RPMI7951 (cell line): ENCODE measurements at places on chromosomes 1 and 21. TPM values are rescaled to one million over a fixed set of nuclear protein-coding genes. Genes with fewer than 3 reads are reported as not detected.

DNA sequence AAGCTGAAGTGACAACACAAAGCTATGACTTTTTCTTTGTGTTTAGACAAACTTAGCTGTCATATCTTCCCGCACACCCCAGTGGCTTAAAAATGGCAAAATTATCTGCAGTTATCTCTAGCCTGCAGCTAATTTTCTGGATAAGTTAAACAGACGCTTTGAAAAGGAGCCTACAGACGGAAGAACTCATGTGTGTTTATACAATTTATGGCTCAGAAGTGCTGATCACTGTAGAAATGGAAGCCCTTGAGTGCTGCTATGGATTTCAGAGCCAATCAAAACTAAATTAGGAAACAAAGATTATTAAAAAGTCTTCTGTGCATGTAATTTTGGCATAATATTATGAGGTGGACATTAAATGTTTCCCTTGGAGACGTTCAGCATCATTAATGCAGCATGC lies 11.6 kb downstream of the NTNG1 start:
- no peak for DNase-seq

Gene MECR
- total RNA-seq, result 32.7 and 34.0 TPM in 2 replicates

Gene RNF19B
- 9.8 and 10.3 TPM in 2 replicates for total RNA-seq

Gene HPCAL4
- total RNA-seq, result 0.10 and 0.12 TPM in 2 replicates

DNA sequence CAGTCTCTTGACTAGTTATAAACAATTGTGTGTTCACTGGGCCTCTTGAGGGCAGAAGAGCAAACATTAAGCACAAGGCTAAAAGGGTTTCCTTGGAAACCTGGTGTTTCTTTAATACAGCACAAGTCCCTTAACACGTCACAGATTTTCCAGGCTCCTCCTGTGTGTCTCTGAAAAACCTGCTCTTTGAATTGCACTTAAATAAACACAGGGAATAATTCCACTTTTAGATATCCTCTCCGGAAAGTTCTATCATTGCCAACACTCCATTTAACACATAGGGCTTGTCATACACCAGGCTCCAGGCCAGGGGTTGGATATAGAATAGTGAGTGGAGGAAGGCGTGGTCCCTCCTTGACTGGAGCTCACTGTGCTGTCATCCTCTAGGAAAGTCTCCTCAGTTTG lies 442.6 kb downstream of the DSCAM start:
- DNase-seq, result no peak

GRCh38 chr1:31214316-31215064 lies 25.2 kb downstream of the NKAIN1 start:
- DNase-seq, result no peak

DNA sequence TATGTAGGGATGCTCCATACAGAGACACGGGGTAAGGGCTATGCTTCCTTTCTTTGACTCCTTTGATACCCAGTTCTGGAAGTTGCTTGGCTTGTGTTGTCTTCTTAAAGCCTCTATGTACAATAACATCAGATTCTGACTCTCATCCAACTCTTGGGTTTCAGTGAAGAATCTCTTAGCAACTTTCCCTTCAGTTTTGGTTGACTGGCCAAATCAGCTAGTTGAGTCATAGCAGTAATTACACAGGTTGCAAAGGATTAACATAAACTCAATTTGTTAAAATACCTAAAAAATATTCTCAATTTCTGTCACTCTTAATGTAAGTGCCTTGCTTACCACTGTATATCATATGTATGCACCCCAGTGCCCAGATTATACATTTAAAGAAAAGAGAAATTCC lies 9.2 kb downstream of the CD1E start:
- no peak for DNase-seq

Gene SLC45A1
- 0.20 and 0.84 TPM in 2 replicates for total RNA-seq

DNA sequence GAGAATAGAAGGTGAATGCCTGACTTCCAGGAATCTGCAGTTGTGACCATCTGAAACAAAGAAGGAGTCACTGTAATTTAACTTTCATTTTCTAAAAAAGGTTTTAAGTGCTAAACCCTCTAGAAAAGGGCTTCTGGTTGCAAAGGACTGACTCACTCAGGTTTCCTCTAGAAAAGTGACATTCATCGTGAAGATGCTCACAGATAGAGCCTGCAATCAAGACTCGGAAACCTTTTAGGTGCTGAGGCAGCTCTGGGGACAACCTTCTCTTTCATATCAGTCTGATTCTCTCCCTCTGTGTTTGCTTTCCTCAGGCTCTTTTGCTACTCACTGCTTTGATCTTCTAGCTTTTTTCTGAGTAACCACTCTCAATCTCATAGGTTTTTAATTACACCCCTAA lies 8.2 kb downstream of the BCL9 start:
- DNase-seq, result no peak

GRCh38 chr1:212228591-212229119 lies 56.6 kb upstream of the PPP2R5A start:
- no peak for DNase-seq

DNA sequence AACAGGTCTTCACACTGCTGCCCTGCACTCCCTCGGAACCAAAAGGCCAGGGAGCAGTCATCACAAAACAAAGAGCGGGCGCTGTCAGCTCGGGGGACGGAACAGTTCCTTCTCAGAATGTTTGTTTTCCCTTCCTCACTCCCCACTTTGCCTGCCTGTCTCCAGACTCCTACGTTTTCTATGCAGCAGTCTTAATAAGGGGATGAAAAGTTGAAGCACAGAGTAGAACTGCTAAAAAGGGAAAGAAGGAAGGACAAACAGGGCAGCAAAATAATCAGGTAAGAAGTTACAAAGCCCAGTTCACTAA lies 738 bp upstream of the GPR161 start:
- no peak for DNase-seq

Gene WNT3A
- not detected in 2 replicates for total RNA-seq

Gene PSMD4
- 186 and 201 TPM in 2 replicates for total RNA-seq

Gene MAP3K21
- total RNA-seq, result under 0.01 TPM in 1 of 2 replicates, not detected in the other

- DNase-seq, result no peak
Measured at GRCh38 chr1:219563568-219563967, 49.3 kb downstream of the ZC3H11B start.

DNA sequence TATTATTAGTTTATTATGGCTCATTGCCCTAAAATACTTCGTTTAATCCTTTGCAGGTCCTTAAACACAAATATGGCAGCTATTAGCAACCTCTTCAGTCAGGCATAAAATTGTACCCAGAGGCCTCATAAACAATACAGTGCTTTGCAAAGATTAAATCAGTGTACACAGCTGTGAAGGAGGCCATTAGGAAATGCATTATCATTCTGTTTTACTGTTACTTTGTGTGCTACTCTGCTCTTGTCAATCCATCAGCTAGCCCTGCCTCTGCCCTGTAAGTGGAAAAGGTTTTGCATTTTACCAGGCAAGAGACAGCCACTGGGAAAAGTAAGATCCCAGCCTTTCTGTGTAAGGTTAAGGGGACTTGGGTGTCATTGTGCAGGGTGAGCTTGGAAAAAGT lies 415.7 kb upstream of the DAB1 start:
- DNase-seq, result no peak

DNA sequence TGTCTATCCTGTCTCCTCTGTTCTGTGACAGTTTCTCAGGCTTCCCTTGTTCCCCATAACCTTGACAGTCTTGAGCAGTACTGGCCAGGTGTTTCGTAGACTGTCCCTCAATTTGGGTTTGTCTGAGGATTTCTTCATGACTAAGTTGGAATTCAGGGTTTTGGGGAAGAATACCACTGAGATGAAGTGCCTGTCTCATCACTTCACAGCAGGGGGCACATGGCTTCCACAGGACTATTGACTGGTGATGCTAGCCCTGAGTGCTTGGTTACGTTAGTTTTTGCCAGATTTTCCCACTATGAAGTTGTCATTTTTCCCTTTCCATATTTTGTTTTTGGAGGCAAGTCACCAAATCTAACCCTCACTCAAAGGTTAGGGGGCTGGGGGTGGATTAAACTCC lies 45.7 kb downstream of the CDCP2 start:
- peak; percentile 19 for DNase-seq

Gene DDR2
- total RNA-seq, result 47.2 and 58.2 TPM in 2 replicates

- no peak for DNase-seq
Measured at GRCh38 chr1:167737169-167737568, 15.4 kb downstream of the MPZL1 start.

GRCh38 chr1:107096690-107097089 lies 40.2 kb downstream of the PRMT6 start:
- no peak for DNase-seq

GRCh38 chr21:41759214-41759840 lies 7.5 kb downstream of the RIPK4 start:
- peak; percentile 65 for DNase-seq
